ENCODE measurements at places on chromosomes 13 and 19. TPM values are rescaled to one million over a fixed set of nuclear protein-coding genes. Genes with fewer than 3 reads are reported as not detected.

DNA sequence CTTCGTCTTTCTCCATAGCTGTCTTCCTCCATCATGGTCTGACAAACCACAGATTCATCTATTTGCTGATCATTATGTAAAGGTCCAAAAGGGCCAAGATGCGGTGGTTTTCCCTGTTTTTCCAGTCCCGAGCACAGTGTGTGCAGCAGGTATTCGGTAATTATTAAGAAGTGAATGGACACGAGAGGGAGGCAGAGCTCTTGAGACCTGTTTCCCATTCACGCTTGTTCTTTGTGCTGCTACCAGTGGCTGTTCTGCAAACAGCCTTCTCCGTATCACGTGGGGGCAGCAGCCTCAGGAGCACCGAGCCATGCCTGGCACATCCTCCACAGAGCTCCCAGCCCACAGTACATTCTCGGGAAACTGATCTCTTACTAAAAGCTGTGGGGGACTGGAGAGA is 50.3 kb downstream of the CCDC70 start:
- no peak for DNase-seq

- no peak for DNase-seq
Measured at GRCh38 chr13:110186231-110186855, 120.6 kb downstream of the COL4A1 start.

DNA sequence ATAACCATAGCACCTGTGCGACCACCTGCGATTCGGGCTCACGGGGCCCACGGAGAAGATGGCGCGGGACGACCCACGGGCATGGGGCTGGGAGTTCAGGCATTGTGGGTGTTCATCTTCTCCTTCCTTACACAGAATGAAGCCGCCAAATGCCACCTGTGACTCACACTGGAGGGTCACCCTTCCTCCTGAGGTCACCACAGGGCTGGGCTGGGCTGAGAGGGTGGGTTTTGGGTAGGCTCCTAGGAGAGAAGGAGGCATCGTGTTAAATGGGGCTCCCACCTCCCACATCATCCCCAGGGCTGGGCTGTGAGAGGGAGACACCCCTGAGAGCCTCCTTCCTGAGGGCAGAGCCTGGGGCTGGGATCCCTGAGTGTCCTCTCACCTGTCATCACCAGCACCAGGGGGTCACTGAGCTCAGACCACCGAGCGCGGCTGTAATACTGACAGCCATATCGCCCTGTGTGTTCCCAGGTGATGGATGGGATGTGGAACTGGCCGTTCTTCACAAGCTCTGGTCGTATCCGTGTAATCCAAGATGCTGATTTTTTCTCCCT is 1.4 kb downstream of the LILRB2 start:
- no peak for DNase-seq

DNA sequence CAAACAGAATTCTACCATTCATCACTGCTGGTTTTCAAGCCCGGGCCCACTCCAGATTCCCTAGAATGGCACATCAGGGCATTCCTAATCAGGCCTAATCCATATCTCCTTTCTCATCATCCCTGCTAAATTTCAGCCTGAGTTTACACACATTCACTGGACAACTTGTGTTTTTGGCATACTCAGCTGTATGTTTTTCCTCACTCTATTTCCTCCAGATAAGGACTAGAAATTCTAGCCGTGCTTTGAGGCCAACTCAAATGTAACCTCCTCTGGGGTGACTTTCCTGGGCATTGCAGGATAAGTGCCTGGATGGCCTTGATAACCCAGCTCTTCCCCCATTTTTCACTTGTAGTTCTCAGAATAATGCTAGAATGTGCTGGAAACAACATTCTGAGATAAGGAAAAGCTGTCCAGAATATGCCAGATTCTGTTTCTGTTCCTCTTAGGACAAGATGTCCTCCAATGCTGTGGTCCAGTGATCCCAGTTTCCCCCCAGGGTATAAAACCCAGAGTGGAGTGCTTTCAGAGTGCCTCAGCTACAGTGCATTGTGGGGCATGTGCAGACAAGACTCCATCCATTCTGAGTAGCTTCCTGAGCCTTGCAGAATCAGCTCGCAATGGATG is 66.9 kb upstream of the CLDN10 start:
- no peak for DNase-seq

The RYR1 gene
- polyA plus RNA-seq: not detected

The KLHL1 gene
- polyA plus RNA-seq: not detected

The ABHD17A gene
- 54.5 TPM for polyA plus RNA-seq

The ZNF415 gene
- polyA plus RNA-seq: 14.5 TPM

DNA sequence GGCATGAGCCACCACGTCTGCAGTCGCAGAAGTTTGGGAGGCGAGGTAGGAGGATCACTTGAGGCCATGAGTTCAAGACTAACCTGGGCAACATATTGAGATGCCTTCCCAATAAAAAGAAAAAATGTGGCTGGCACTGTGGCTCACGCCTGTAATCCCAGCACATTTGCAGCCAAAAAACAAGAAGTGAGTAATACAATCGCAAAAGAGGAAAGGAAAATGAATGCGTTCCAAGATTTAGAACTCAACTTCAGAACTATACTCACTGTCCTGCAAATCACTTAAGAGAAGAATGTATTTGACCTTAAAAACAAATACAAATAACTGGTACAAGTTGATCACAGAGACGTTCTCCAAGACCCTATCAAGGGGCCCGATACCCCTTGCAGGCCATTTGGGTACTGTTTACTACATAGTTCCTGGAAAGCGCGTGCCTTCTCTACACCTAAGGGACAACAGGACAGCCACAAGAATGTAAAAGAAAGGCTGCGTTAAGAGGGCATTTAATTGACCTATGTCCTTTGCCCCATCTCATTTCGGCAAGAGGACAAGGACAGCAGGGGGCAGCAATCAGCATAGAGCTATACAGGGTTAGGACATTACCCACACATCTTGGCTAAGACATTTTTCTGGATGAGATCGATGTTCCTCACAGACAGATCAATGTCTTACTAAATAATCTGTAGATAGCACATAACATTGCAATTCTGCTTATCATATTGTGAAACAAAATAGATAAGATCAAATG is 41.3 kb downstream of the FLT3 start:
- DNase-seq: no peak

DNA sequence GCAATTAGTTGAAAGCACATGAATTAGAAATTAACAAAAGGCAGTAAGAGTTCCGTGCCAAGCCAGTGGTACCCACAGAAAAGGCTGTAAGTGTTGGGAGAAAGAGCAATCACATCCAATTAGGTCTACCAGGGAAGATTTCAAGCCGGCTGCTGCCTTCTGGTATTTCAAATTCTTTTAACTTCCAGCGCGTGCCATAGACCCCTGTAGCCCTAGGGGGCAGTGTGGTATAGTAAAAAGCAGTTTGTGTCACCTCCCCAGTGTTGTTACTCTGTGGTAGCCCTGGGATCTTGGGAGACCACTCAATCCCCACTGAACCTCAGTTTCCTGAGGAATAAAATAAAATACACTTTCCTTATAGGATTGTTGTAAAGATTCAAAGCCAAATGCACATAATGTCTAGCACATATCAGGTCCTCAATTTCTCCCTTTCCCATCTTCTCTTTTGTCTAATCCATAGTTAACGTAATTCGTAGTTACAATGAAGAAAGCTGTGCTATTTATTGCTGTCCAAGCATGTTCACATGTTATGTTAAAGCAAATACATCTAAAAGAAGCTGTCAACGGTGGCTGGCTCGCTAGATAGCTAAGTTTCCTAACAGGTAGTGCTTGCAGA is 230.2 kb downstream of the TDRD3 start:
- DNase-seq: no peak

The KIRREL2 gene
- polyA plus RNA-seq: not detected

DNA sequence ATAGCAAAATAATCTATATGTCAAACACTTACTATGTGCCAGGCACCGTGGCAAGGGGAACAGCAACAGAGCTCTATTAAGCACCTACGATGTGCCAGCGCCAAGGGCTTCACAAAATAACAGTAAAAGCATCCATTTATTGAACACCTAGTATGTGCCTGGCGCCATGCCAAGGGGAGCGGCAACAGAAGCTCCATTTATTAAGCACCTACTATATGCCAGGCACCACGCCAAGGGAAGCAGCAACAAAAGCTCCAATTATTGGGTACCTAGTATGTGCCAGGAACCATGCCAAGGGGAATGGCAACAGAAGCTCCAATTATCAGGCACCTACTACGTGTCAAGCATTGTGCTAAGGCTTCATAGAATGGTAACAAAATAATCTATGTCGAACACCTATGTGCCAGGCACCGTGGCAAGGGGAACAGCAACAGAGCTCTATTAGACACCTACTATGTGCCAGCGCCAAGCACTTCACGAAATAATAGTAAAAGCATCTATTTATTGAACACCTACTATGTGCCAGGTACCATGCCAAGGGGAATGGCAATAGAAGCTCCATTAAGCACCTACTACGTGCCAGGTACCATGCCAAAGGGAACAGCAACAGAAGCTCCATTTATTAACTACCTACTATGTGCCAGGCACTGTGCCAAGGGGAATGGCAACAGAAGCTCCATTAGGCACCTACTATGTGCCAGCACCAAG is 107.7 kb downstream of the PTPRS start:
- DNase-seq: no peak

The ZNF304 gene
- 7.8 TPM for polyA plus RNA-seq

DNA sequence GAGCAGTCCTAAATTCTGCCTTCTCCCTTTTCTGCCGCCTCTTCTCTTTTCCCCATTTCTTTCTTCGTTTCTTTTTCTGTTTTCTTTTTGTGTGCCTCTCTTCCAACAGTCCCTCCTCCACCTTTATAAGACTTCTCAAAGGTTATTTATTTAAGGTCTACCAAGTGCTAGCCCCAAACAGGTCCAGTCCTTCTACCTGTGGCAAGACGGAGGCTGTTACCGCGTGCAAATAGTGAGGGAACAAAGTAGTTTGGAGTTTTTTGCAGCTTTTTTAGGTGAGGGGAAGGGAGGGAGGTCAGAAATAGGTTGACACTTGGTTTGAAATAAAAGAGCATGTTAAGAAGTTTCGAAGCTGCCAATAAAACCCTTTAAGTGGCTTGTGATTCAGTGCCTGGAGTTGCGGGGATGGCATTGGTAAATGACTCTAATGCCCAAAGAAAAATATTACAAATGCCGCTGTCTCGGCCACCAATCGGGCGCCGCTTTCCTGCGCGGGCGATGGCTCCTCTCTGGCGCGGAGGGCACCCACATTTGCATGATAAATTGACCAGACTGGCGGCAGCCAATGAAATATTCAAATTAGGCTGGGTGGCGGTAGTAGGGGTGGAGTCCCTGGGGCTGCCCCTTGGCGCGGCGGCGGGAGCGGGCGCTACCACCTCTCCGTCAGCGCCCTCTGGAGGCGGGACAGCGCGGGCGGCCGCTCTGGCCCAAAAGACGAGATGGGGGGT is 7.5 kb upstream of the TSHZ3 start:
- no peak for DNase-seq

DNA sequence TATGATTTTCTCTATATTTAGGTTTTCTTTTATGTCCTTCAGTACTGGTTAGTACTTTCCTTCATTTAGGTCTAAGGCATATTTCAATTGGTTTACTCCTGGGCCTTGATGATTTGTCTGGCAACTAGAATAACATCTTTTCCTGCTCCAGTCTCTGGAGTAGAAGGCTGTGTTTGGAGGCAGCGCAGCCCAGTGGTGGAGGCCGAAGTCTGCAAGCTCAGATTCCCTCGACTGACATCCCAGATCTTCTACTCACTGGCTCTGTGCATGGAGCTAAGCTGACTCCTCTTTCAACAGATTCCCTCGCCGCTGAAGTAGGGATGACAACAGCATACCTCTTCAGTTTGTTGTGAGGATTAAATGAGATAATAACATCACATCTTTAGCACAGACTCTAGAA is 141.0 kb downstream of the RAP2A start:
- peak; percentile 23 for DNase-seq

- DNase-seq: no peak
Measured at GRCh38 chr19:41870401-41870873, 6.6 kb upstream of the CD79A start.

GRCh38 chr19:37468961-37469777 is at the start of gene ZNF570:
ZNF570 (plus strand) TSS chr19:37469356; CDS start chr19:37470355, 999 bp downstream.
- DNase-seq: peak; percentile 62

The TMEM190 gene
- polyA plus RNA-seq: 0.32 TPM

GRCh38 chr19:18746401-18747325 is 44.4 kb downstream of the COMP start:
- DNase-seq: no peak

The CEACAM4 gene
- not detected for polyA plus RNA-seq

DNA sequence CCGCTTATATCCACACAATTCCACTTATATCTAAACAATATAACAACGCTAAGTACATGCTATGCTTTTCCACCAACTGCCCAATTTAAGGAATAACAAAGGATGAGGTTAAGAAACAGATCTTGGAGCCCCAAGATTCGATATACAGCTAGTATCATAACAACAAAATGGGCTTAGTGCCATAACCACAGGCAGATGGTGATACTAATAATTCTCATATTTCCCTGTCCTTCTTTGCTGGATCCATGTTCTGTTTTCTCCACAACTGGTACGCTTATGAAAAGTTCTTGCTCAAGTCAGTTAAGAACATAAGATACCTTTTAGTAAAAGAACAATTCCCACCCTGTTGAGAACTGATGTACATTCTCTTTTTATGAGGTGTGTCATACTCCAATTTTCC is 33.9 kb downstream of the CAB39L start:
- no peak for DNase-seq

- DNase-seq: no peak
Measured at GRCh38 chr19:1912760-1913505, 7.7 kb downstream of the ADAT3 start.

DNA sequence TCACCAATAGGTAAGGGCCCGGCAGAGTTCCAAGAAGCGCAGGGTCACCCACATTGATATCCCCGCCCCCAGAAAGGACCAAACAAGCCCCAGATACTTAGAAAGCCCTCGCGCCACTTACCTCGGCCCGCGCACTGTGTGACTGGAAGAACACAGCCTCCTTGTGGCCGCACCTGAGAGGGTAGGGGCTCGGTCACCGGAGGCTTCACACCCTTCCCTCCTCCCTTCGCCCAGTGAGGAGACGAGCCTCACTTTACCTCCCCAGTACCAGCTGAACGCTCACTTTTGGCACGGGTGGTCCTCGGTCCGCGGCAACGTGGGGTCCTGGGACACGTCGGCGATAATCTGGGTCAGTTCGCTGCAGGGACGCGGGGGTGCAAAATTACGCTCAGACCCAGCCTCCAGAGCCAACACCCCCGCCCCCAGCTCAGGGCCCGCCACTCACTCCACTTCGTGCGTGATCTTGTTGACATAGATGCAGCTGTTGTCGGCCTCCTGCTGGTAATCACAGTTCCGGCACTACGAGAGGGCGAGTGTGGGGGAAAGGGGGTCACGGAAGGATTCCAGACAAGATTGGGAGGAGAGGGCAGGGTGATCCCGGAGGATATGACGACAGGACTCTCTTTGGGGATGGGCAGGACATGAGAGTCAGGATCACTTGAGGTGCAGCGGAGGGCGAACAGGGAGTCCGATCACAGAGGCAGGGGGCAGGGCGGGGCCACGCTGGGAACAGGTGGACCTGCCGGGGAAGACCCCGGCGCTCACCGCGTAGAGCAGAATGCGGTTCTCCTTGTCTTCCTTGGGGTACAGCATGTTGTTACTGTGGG is 568 bp downstream of the POLR2I start:
- no peak for DNase-seq

- no peak for DNase-seq
Measured at GRCh38 chr19:435707-436412, 25.0 kb downstream of the SHC2 start.

Data from AG04450 (cell line).